SHP77 (cell line): ENCODE measurements at places on chromosomes 2 and 18.

- no peak for DNase-seq
Observed at GRCh38 chr2:24972315-24972961, 683 bp upstream of the DNAJC27 start.

- no peak for DNase-seq
Observed at GRCh38 chr2:235048549-235048948, 96.7 kb downstream of the SH3BP4 start.

DNA sequence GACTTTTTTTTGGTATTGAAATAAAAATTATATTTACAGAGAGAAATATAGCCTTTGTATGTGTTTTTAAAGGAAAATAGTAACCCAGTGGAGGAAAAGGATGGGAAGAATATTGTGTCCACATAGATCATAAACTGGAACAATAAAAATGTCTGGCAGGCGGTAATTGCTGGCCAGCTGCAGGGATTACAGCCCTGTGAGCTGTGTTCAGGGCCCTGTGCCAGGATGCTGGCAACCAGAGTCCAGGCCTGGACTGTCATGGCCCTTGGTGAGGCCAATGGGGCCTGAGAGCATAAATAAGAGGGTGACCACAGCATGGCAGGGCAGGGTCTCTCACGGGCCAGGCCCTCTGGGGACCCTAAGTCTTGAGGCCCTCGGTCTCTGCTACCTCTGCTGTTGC lies 171.2 kb downstream of the ACOXL start:
- DNase-seq = peak; percentile 3

GRCh38 chr2:25375989-25376545 lies 34.3 kb upstream of the DNMT3A start:
- DNase-seq = no peak

DNA sequence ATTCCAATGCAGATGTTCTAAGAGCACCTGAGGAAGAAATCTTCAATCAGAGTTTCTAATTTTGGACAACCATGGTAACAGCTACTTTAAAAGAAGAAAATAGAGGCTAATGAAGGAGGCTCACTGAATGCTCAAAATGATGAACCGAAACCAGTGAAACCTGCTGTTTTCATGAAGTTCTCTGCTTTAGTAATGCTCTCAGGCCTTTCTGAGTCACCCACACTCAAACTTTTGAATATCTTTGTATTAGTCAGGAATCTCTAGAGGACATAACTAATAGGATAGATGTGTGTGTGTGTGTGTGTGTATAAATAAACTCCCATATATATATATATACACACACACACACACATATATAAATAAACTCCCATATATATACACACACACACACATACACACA lies 76.9 kb upstream of the RIT2 start:
- DNase-seq = no peak

- no peak for DNase-seq
Observed at GRCh38 chr2:45192991-45193390, 183.7 kb upstream of the SIX2 start.

DNA sequence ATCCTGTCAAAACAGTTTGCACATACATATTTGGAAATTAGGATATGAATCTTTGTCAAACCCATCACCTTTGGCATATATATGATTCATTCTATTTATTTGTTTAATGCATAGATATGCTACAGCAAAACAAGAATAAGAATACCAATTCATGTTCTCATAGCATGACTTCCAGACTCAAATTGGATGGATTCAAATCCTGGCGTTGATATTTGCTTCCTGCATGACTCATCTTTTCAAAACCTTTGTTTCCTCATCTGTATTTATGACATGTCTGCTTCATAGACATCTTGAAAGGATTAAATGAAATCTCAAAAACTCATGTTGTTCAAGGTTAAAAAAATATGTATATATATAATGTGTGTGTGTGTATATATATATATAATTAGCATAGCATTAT lies 261.3 kb downstream of the MBD5 start:
- no peak for DNase-seq

DNA sequence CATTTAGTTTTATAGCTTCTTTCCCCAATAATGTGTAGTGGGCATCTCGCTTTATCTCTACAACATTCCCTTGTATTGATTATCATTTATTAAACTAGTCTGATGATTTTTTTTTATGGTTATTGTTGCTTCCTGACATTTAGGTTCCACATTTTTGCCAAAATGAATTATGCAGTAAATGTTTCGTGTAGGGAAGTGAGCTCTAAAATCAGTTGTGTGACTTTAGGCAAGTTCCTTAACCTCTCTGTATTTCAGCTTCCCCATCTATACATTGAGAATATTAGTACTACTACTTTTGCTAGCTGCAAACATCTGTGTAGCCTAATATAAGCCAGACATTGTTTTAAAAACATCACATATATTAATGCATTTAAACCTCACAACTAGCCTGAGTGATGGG lies 22.9 kb downstream of the SOCS6 start:
- DNase-seq = no peak

DNA sequence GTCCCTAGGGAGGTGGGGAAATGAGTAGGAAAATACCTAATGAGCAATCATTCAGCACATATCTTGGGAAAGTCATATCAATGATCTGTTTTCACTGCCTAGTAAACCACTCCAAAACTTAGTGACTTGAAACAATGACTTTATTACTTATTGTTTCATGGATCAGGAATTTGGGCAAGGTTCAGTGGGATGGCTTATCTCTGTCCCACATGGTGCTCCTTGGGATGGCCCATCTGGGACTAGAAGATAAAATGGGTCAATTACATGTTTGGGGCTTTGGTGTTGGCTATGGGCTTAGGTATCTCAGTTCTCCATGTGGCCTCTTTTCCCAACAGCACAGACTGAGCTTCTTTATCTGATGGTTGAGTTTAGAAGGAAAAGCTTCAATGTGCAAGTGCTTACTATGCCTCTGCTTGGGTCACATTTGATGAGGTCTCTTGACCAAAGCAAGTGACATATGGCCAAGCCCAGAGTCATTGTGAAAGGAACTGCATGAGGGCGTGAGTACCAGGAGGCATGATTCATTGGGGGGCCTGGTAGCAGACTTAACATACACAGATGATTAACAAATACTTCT lies 218.1 kb upstream of the TNP1 start:
- no peak for DNase-seq

GRCh38 chr18:51765606-51766360 lies 568.3 kb upstream of the MEX3C start:
- DNase-seq = no peak

DNA sequence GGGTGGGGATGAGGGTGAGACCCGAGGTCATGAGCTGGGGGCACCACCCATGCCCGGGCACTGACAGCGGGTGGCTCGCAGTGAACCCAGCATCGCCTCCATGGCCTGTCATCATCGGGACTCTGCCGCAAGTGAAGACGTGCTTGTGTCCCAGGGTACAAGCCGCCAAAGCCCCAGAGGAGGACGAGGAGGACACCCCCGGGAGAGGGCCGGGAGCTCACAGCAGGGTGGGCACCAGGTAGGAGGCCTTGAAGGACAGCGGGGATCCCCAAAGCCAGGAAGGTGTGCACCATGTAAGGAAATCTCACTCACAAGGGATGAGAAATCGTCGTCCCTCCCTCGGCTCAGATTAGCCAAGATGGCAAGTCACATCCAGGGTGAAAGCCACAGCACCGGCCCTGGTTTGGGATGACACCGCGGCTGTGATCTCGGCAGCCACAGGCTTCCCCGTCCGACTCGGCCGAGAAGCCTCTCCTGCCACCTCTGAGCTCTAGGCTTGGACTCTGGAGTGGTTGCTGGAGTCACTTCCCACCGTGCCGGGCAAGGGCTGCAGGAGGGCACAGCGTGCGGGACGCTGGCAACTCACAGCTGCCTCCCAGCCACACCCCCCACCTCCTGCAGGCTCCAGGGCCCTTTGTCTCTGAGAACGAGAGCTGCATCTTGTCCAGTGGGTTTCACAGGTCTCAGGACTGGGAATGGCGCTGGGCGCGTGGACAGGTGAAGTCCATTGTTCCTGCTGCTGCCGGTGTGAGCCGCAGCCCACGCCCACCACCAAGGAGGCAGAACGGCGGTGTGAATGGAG lies 81.6 kb upstream of the CTDP1 start:
- DNase-seq = no peak

- DNase-seq = no peak
Observed at GRCh38 chr2:214765180-214765579, 44.3 kb downstream of the BARD1 start.

DNA sequence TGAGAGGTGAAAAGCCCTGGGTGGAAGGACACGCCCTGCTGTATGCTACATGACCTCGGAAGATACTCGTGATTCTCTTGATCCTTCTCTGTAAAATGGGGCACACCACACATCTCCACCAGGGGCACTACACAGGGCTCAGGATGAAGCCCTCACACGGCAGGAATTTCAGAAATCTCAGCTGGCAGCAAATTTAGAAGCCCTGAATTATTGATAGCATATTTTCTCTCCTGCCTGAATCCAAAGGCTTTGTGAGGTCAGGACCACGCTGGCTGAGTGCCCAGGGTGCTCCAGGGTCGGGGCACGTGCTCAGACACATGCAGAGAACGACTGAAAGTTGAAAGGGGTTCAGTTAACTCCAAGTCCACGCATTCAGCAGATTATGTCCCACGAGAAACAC lies 42.1 kb upstream of the GALR1 start:
- peak; percentile 62 for DNase-seq

DNA sequence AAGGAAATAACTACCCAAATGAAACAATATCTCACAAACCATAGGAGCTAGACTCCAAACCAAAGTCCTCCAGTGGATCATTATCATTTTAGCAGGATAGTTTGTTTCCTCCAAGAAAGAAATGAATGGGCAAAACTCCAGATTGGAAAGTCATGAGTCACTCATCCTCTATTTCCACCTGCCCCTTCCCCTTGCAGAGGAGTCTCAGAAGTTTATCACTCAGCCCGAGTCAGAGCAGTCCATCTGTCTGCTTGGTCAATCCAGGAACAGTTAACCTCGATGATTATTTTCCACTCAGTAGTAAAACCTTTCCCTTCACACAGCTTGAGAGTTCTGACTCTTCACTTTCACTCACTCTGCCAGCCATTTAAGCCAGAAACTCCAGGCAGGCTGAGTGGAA lies 462.2 kb downstream of the BCL11A start:
- no peak for DNase-seq

DNA sequence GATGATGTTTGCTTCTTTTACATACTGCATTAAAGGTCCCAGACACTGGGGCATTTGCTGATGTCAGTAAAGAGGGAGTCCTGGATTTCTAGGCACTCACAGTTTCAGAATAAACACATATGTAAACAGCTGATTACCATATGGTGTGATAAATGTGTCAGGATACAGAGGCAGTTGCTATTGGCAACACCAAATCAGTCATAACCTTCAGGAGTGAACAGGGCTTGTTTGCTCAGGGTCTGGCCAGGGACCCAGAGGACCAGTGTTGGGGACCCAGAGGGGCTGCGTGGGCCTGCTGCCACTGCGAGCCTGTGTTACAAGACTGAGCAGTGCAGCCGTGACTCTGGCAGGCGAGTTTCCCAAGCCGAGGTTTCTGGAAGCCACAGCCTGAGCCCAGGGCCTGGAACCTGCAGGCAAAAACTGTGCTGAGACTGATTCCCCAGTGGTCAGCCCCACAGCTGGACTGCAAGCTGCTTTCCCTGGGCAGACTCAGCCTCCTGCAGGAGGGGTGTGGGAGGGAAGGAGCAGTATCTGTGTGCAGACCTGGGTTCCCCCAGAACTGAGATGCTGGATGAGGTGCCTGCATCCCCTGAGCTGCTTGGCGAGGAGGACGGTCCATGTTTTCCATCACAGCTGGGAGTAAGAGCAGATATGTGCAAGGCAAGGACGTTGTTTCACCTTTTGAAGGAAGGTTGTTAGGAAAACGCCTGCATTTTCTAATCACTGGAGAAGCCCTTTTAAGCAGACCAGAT lies 23.6 kb downstream of the ASAP2 start:
- DNase-seq = no peak

DNA sequence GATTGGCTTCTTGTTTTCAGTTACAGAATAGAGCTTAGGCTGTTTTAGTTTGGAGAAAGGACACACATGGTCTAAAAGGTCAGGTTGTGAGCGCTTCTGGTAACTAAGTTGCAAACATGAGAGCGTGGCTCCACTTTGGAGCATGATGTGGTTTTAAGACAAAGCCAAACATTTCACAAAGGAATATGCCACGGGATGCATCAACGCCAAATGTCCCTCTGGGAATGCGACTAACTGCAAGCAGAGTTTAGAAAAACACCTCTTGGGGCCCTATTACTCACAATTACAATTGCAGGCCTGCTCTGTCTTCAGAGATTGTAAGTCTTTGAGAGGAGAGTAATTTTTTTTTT lies 25.4 kb downstream of the MYO7B start:
- no peak for DNase-seq

DNA sequence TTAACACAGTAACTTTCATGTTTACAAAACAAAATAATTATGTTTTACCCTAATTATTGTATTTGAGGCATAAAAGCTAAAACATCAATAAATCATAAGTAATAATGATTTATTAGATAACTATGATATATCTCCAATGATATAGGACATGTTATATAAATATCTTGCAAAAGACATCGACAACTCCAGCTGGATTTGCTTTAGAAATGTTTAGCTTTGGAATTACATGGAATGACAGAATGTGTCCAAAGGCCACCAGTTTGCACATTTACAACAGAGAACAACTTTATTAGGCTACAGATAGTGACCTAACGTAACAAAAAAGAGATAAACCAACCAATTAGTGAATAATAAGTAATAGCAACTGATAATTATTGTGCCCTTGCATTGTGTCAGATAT lies 475.7 kb downstream of the DCC start:
- DNase-seq = no peak

- no peak for DNase-seq
Observed at GRCh38 chr18:54647176-54647575, 56.1 kb downstream of the DYNAP start.

DNA sequence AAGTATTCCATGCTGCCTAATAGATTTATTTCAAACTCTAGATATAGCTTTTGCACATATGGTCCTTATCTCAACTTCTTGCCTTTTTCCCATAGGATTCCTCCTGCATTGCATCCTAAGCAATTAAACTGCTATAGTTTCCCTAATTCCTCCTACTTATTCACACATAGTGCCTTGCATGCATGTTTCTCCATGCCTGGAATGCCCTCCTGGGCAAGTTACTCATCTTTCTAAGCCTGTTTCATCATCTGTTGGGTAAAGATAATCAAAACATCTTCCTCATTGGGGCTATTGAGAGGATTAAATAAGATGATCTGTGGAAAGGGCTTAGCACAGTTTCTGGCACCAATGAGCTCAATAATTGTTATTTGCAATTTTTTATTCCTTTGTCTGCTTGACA lies 726.5 kb downstream of the SLC4A3 start:
- DNase-seq = no peak

DNA sequence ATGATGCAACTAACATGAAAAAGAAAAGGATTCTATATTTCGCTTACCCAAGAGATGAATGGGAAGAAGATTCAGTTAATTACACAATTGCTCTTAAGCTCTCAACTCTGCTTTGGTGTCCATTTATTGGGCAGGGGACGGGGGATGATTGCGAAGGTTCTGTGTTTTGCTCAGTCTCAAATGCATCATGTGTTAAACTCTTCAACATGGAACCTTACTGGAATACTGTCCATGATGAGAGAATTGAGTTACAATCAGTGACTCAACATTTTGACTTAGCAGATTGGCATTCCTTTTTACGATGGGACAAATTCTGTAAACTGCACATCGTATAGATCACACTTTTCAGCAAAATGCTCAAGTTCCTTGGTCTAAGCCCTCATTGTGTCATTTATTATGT lies 135.6 kb downstream of the RBMS1 start:
- DNase-seq = no peak
